DMS53 (cell line): ENCODE measurements at places on chromosomes 16 and 17.

- peak; percentile 92 for DNase-seq
Observed at GRCh38 chr16:38941-39892, 14.2 kb downstream of the POLR3K start.

GRCh38 chr16:31215287-31216162 is 1.4 kb downstream of the PYDC1 start:
- peak; percentile 60 for DNase-seq

- DNase-seq = no peak
Observed at GRCh38 chr17:17021194-17021863, 20.9 kb upstream of the MPRIP start.

GRCh38 chr17:40177275-40177874 is at the start of gene RAPGEFL1:
Gene RAPGEFL1 (plus strand): TSS chr17:40177470. CDS start chr17:40177862, 392 bp downstream.
- peak; percentile 87 for DNase-seq

- peak; percentile 57 for DNase-seq
Observed at GRCh38 chr17:38352245-38353085, 821 bp downstream of the SOCS7 start.

DNA sequence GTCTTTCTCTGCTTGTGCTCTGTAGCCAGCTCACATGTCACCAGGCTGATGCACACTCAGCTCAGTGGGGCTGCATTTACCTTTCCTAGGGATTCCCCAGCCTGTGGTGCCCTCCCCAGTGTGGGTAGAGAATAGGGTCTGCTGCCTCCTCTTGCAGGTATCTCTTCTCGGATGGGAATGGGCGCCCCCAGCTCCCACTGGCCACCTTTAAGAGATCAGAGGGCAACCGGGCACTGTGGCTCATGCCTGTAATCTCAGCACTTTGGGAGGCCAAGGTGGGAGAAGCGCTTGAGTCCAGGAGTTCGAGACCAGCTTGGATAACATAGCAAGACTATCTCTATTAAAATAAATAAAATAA is 3.3 kb downstream of the XYLT2 start:
- no peak for DNase-seq

DNA sequence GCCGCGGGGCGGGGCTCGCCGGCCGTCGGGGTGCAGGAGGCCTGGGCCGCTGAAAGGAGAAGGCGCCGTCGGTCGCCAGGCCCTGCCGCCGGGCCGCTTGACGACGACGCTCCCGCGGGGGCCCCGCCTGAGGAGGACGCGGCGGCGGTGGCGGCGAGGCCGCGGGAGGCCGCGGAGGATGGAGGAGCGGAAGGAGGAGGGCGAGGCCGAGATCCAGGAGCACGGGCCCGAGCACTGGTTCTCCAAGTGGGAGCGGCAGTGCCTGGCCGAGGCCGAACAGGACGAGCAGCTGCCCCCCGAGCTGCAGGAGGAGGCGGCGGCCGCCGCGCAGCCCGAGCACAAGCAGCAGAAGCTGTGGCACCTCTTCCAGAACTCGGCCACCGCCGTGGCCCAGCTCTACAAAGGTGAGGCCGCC is 430 bp downstream of the HAPSTR1 start:
- peak; percentile 73 for DNase-seq

DNA sequence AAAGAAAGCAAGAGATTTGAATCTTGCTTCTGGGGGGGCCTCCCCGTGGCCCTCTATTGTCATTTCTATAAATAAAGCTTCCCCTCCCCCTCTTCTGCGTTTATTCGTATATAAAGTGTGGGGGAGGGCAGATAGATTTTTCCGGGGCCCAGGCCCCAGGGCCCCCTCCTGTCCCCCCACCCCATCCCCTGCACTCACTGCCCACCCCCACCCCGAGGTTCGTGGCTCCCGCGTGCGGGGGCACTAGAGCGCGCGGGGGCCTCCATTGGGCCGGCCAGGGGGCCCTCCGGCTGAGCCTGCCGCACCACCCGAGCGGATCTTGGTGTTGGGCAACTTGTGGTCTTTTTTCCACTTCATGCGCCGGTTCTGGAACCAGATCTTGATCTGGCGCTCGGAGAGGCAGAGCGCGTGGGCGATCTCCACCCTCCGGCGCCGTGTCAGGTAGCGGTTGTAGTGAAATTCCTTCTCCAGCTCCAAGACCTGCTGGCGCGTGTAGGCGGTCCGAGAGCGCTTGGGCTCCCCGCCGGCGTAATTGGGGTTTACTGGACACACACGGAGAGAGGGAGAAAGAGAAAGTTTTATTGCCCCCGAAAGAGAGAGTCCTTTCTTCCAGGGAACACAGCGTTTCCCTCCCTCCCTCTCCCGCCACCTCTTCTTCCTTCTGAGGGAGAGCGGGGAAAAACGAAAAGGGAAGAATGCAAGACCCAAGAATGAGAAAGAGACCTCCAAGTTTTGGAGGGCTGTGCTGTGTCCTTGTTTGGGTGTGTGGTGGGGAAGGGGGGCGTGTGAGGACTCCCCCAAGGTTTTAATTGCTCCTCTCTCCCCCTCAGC is 1.5 kb downstream of the HOXB4 start:
- DNase-seq = no peak

DNA sequence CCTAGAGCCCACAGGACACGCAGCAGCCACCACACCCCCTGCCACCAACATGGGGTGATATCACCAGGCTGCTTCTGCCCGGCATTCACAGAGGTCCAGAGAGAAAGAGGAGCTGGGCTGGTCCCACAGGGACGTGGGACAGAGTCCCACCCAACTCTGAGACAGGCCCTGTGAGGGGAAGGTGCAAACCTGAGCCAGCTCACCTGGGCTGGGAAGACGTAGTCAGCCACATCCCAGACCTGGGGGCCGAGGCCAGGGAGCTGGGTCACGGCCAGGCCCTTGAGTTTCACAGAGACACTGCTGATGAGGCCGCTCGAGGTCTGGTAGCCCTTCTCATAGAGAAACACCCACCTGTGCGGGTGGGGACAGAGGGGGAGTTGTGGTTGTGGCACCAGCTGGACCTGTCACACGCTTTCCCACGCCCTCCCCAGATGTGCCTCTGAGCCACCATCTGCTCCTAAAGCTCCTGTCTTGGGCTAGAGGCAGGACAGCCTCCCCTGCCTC is 11.2 kb downstream of the P2RX1 start:
- DNase-seq = peak; percentile 73

GRCh38 chr17:3271072-3271848 is 26.9 kb downstream of the OR3A1 start:
- DNase-seq = no peak

DNA sequence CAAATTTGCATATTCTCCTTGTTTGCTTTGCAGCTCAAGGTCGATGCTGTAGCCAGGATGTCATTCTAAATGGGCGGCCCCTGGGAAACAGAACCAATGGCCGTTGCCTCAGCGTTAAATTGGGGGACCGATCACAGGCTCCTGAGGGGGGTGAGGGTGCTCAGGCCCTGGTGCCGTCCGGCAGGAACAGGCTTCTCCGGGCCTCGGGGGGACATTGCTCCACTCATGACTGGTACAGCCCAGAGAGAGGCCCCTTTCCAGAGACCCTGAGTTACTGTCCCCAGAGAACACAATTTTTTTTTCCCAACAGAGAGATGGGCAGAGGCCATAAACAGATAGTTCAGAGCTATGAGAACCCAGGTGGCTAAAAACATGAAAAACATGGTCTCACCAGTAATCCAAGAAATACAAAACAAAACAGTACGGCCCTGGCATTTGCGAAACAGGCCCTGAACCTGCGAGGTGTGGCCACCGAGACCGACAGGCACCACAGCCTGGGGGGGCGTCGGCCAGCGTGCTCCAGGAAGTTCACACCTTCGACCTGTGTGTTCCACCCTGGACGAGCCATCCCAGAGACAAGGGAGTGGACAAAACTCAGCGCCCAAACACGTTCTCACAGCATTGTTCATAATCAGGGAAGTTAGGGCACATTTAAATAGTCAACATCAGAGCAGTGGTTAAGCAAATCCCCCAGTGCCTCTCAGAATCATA is 82.8 kb downstream of the METRNL start:
- no peak for DNase-seq

DNA sequence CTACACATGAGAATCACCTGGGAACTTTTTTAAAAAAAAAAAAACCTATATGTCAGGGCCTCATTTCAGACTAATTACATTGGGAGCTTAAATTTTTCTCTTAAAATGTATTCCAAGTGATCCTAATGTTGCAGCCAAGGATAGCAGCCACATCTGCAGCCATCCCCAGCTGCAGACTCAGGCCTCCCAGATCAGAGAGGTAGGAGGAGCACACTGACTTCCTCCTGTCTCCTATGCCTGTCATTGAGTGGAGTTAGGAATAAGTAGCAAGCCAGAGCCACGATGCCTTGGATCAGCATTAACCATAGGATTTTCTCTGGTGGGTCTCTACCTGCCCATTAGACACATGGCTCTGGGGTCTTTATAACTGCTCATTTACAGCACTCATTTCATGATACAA is 463.5 kb downstream of the HS3ST4 start:
- no peak for DNase-seq
